ENCODE measurements at places on chromosomes 1 and 21. TPM values are rescaled to one million over a fixed set of nuclear protein-coding genes. Genes with fewer than 3 reads are reported as not detected.

The GUCA2B gene
- total RNA-seq = not detected

The PPFIA4 gene
- 3.9 TPM for total RNA-seq

The ADCY10 gene
- total RNA-seq = not detected

The AMIGO1 gene
- 3.6 TPM for total RNA-seq

The CELSR2 gene
- 26.7 TPM for total RNA-seq

The PWP2 gene
- total RNA-seq = 6.0 TPM

The RBM34 gene
- 121 TPM for total RNA-seq

The TMEM53 gene
- total RNA-seq = 7.2 TPM
